ENCODE measurements at places on chromosomes 2 and 18.

GRCh38 chr18:68960355-68960754 is 162.5 kb downstream of the CCDC102B start:
- DNase-seq = peak; percentile 6

DNA sequence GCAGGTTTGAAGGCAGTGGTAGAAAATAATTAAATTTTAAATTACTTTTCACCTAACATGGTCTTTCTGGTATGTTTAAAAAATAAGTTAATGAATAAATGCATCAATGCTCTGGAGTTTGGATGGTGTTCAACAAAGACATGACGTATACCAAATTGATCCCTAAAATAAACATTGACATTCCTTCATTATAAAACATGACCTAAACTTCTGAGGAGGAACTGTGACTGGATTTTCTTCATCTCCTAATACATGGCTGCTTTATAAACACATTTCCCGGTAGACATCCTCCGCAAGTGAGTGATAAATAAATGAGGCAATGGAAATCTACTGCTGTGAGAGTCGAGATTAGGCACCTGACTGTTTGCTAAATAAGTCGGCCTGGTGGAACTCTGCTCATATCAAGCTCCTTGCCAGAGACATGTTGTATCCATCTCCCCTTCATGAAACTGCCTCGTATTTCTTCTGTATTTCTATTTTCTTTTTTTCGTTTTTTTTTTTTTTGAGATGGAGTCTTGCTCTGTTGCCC is 362.3 kb downstream of the RNF144A start:
- no peak for DNase-seq

DNA sequence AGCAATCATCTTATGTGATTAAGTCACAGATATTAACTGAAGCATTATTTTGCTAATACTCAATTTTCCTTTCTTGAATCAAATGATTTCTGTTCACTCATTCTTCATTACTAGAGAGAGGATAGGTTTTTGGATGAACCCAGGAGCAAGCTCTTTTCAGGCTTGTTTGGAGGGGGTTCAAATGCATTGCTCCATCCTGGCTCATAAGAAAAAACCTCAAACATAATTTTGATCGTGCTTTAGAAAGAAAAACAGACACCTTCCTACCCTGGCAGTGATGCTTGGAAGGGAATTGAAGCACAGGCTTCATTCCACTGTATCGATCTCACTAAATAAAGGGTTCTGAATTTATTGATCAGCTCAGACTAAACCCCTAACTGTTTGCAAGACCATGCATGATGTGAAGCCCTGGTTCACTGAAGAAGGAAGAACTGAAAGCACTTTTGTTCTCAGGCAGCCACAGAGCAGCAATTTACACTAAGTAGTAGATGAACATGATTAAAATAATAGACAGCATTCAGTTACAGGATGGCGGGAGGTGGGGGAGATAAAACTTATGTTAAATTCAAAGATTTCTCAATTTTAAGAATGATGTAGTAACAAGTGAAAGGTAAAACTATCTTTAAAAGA is 53.4 kb downstream of the CDH2 start:
- DNase-seq = no peak

- DNase-seq = no peak
Measured at GRCh38 chr2:70518557-70518956, 35.1 kb downstream of the TGFA start.

- no peak for DNase-seq
Measured at GRCh38 chr2:177639262-177639914, 246.8 kb downstream of the AGPS start.

GRCh38 chr2:46267616-46268015 is 29.6 kb upstream of the EPAS1 start:
- no peak for DNase-seq

GRCh38 chr18:11516751-11517503 is 92.5 kb upstream of the SLC35G4 start:
- no peak for DNase-seq

GRCh38 chr18:62187543-62188510 is 772 bp downstream of the RELCH start:
- DNase-seq = peak; percentile 15

DNA sequence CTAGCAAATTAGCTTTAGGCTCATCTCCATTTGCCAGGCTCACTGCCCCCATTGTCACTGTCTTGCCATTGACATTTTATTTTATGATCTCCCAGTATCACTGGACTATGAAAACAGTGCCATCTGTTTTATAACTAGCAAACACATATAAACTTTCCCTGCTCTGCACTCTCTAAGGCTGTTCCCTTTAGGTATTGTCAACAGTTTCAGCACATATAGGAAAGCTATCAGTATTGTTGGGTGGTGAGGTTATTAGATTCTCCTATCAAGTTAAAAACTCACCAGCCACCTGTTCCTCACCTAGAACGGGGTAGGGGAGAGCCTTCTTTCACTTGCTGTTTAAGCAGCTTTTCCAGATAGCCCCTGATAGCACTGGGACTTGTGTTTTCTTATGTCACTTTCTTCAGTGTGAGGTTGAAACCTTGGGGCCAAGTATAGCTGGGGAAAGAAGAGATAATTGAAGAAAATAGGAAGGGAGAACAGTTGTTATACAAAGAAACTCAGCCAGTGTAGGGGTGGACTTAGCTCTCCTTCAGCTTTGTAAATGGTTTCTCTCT is 32.5 kb downstream of the CFLAR start:
- DNase-seq = no peak

- no peak for DNase-seq
Measured at GRCh38 chr2:11551569-11552259, 17.9 kb downstream of the GREB1 start.

- DNase-seq = peak; percentile 8
Measured at GRCh38 chr18:55997151-55997561, 409.2 kb upstream of the TCF4 start.

GRCh38 chr2:68946117-68946516 is 6.6 kb downstream of the GKN2 start:
- DNase-seq = no peak

- no peak for DNase-seq
Measured at GRCh38 chr2:164717000-164717803, 95.9 kb upstream of the GRB14 start.

GRCh38 chr2:16294791-16295190 is 354.4 kb downstream of the MYCN start:
- no peak for DNase-seq

DNA sequence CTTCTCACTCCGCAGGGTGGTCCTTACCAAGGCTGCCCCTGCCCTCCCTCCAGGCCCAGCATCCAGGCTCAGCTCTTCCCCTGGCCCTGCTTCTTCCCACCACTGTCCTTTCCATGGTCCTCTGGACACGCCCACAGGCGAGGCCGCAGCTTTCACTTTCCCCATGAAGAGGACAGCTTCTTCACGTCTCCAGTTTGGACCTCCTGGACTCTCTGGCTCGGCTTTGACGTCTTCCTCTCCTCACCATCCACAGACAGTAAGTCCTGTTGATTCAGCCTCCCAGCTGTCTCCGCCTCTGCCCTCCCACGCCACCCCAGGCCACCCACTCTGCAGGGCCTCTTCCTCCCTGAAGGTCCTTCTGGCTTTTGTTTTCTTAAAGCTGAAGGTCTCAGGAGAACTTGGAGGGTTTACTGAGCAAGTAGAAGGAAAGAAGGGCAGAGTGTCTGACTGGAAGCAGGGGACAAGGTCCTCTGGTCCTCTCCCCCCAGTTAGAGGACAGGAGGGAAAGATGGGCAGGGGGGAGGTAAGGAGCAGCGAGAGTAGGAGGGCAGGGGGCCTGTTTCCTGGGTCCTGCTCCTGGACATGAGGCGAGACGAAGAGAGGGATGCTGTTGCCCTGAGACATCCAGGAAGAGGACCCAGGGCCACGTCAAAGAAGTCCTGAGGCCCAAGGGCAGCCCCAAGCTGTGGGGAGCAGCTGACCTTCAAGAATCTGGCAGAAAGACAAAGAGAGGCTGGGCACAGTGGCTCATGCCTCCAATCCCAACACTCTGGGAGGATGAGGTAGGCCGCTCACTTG is 24.7 kb upstream of the NMUR1 start:
- peak; percentile 79 for DNase-seq

DNA sequence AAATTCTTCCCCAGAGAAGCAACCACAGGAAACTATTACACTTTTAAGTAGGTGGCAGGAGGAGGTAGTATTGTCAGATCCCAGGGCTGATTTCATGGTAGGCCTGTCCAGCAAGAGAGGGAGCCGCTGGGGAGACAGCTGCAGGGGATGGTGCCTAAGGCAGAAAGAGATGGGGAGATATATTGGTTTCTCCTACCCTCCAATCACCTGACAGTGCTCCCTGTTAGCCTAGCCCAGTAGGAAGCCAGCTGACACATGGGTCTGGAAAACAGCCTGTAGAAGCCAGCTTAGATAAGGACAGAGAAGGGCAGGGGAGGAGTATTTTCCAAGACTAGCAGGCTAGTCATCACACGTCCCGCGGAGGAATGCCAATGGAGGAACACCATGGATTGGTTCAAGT is 8.2 kb upstream of the SPOPL start:
- peak; percentile 46 for DNase-seq

- DNase-seq = no peak
Measured at GRCh38 chr2:197307236-197307932, 3.2 kb downstream of the ANKRD44 start.

- DNase-seq = peak; percentile 2
Measured at GRCh38 chr2:17084877-17085276, 419.2 kb upstream of the CYRIA start.

DNA sequence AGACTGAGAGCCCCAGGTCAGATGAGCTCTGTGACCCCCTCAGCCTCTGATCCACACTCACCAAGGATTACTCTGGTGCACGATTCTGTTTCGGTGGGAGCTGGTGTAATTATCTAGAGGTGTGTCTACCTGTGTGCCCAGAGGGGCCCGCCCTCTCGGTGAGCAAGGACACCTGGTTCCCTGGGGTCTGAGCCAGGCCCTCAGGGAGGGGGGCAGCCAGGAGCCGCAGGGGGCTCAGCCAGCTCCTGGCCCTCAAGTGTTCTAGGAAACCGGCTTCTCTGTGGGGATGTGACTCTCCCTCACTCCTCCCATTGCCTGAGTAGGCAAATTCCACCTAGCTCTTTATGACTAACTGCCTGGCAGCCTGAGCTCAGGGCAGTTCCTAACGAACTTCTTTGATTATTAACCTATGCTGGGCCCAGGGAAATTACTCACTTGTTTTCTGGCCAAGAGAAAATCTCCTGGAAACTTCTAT is 17.4 kb downstream of the AGAP1 start:
- peak; percentile 82 for DNase-seq

GRCh38 chr2:154537843-154538450 is 160.5 kb upstream of the KCNJ3 start:
- no peak for DNase-seq

DNA sequence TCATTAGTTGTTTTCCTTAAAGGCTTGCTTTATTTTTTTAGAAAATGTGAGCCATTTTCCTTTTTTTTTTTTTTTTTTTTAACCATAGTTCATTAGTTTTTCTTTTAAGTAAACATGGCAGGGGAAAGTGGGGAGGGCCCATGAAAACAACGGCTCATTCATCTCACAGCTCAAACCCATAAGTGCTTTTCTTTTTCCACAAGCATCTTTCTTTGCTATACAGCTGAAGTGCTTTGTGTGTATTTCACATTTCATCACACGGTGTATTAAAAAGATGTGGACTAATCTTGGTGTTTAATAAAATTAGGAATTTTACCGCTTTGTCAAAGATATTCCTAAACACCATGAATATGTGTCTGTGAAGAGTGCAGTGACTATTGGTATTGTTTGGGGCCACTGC is 41.6 kb downstream of the RHBDD1 start:
- DNase-seq = no peak

Data from amniotic epithelial cell (primary cell).